ENCODE measurements at places on chromosomes 12 and 14.

GRCh38 chr14:98704441-98704840 is 567.6 kb downstream of the BCL11B start:
- DNase-seq, result peak; percentile 36

GRCh38 chr12:8501720-8502119 is 11.6 kb upstream of the CLEC4D start:
- DNase-seq, result no peak

- DNase-seq, result no peak
Observed at GRCh38 chr14:75859746-75860145, 122.0 kb downstream of the TGFB3 start.

DNA sequence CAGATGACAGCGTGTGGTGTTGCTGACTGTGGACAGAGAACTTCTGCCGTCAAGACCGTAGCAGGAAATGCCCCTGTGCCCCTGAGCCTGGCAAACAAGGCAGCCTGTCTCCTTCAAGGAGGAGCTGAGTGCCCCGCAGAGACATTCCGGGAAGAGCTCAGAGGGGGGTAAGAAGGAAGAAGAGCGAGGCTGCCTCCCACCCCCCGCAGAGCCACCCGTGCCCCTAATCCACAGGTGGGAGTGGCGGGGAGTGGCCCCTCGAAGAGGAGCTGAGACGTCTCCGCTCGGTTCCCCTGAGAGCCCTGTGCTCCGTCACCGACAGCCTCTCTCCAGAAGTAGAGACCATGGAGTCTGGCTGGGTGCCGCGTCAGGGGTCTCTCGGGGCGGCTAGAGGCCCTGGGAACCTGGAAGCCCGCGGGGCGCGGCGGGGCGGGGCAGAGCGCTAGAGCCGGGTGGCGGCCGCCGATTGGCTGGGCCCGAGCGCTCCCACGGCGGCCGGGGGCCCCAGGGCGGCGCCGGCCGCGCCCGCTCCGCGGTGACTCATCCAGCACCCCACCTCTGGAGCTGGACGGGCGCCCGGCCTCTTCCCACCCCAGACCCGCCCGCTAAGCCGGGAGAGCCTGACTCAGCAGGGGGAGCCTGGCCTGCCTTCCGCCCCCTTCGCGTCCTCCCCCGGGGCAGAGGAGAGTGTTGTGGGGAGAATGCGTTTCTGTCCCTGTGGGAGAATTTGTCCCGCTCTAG is 25.2 kb upstream of the KRT78 start:
- no peak for DNase-seq

GRCh38 chr12:46499901-46500300 is 127.3 kb upstream of the SLC38A2 start:
- no peak for DNase-seq

- no peak for DNase-seq
Observed at GRCh38 chr12:6347367-6348338, 5.8 kb upstream of the TNFRSF1A start.

- no peak for DNase-seq
Observed at GRCh38 chr12:26523708-26524150, 309.3 kb downstream of the ITPR2 start.

- DNase-seq, result no peak
Observed at GRCh38 chr12:81208187-81208911, 130.5 kb downstream of the ACSS3 start.
